Ascending aorta (tissue), 2 donors: ENCODE measurements at places on chromosomes 1 and 21. TPM values are rescaled to one million over a fixed set of nuclear protein-coding genes. Genes with fewer than 3 reads are reported as not detected.

DNA sequence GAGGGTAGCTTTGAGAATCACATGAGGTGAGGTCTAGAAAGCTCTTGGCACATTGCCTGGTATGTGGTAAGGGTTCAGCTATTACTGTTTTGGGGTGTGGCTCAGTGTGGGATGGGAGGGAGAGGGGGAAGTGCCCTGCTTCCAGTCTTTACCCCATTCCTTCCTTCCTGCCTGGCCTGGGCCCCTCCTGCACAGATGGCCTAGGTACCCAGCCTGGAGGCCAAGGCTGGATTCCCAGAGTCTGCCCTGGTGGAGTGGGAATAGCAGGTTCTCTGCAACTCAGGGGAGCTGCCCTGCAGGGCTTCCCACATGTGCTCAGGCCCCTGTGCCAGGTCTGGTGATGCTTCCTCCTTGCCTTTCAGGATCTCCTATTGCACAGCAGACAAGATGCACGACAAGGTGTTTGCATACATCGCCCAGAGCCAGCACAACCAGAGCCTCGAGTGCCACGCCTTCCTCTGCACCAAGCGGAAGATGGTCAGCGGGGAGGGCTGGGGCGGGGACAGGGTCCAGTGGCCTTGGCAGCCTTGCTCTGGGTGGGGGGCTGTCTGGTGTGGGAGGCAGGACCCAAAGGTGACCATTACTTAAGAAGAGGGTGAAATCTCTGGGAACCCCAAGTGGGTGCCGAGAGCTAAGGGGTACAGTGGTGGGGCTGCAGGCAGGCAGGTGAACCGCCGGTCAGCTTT, 13.5 kb downstream of the LDLRAP1 start:
- H3K27me3 ChIP-seq = no peaks in the 10 kb centered on the region
- H3K4me1 ChIP-seq = peaks cover 46% of the 10 kb centered on the region
- DNase-seq = no peak

MTARC2 gene
- 23.7 TPM for total RNA-seq

C1QTNF12 gene
- total RNA-seq = not detected

DNA sequence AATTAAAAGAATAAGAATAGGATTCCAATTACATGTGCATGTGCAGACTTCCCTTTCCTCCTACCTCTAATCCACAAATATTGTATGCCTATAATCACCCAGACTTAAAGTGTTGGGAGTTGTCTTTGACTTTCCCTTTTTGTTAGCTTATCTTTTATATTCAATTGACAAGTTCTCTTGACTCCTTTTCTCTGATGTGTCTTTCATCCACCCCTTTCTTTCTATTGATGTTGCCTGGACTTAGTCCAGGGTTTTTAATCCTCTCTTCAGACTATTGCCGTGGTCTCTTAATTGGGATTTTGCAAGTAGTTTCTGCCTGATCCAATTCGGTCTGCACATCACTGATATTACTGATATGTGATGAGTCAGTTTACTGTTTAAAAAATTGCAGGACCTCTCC, 170.9 kb downstream of the LHX8 start:
- H3K27ac ChIP-seq = no peak overlapping the region
- H3K27me3 ChIP-seq = no peaks in the 10 kb centered on the region
- no peak overlapping the region for H3K4me3 ChIP-seq
- no peaks in the 10 kb centered on the region for H3K36me3 ChIP-seq

- H3K27me3 ChIP-seq = no peaks in the 10 kb centered on the region
- peaks cover 15% of the 10 kb centered on the region for H3K4me1 ChIP-seq
- H3K36me3 ChIP-seq = no peaks in the 10 kb centered on the region
- no peak for DNase-seq
Observed at GRCh38 chr1:236066054-236066453, 1.2 kb upstream of the NID1 start.

DNA sequence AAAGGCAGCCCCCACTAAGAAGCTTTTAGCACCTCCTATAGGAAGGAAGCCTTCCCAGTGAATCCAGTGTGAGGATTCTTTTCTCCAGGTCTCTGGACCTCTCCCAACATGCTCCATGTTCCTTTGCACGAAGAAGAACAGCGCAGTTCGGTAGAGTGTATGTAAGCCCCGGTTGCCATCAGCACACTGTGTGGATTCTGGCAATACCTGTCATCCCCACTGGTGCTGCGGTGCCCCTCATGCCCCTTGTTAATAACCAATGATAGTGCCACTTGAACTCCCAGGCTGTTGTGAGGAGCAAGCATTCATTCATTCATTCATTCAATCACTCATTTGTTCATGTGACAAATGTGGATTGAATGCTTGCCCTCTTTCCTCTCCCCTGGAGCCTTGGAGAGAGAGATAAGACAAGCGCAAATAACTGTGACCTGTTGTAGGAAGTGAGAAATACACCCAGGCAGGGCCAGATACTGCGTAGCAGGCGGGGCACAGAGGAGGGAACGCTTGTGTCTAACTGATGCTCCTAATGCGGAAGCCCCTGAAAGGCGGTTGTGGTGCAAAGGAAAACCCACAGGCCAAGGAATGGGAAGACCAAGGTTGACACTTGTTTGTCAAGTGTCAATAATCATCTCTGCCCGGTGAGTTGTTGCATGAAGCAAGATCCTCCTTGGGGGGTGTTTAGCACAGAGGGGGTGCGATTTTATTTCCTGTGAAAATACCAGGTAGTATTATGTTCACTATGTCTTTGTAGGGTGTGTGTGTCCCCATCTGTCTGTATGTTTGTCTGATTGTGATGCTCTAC, 9.8 kb downstream of the LGR6 start:
- DNase-seq = no peak
- H3K27ac ChIP-seq = peak overlapping the region; percentile 6
- peaks cover 25% of the 10 kb centered on the region for H3K4me1 ChIP-seq
- H3K27me3 ChIP-seq = no peaks in the 10 kb centered on the region
- no peak overlapping the region for H3K4me3 ChIP-seq

ARMH1 gene
- not detected for total RNA-seq

DNA sequence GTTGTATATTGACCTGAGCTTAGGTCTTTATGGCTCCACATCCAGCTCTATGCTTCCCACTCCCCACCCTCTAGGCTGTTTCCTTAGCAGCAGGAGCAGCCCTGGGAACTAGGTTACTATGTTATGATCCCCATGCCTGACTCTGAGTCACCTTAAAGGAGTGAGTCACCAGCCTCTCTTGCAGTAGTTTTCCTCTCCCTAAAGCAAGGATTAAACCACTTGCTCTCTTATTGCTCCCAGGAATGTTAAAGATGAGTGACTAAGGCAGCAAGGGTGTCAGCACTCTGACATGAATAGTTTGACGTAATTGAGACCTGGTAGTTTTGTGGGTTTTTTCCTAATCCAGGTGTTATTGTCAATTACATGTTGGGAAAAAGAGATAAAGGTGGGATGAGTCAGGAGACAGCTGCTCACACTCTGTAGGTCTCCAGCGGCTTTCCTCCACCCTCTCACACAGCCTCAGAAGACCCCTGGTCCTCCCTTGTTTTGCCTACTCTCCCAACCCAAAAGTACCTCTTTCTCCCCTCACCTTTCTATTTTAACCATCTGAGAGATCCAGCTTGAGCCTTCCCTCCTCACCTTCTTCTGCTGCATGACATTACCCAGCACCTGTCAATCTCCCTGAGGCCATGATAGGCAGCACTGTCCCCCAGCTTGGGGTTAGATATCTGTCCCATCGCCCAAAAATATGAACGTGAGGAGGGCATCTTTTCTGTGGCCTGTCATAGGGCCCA, 369.1 kb upstream of the VAMP3 start:
- no peak for DNase-seq
- H3K27ac ChIP-seq = no peak overlapping the region
- no peak overlapping the region for H3K4me3 ChIP-seq
- no peaks in the 10 kb centered on the region for H3K36me3 ChIP-seq
- no peaks in the 10 kb centered on the region for H3K4me1 ChIP-seq
- H3K27me3 ChIP-seq = no peaks in the 10 kb centered on the region

GRCh38 chr1:58156124-58156468, 390.4 kb downstream of the OMA1 start:
- no peak for DNase-seq
- H3K4me1 ChIP-seq = no peaks in the 10 kb centered on the region
- H3K27me3 ChIP-seq = no peaks in the 10 kb centered on the region

GRCh38 chr21:36478207-36478701, 1.7 kb downstream of the CLDN14 start:
- H3K4me1 ChIP-seq = no peaks in the 10 kb centered on the region
- H3K27me3 ChIP-seq = no peaks in the 10 kb centered on the region

CNTN2 gene
- 0.32 TPM for total RNA-seq

NBPF4 gene
- not detected for total RNA-seq

ARHGEF16 gene
- total RNA-seq = not detected

GRCh38 chr1:29671446-29672356, 435.4 kb downstream of the PTPRU start:
- H3K27ac ChIP-seq = no peak overlapping the region
- DNase-seq = no peak
- H3K4me3 ChIP-seq = no peak overlapping the region
- H3K4me1 ChIP-seq = no peaks in the 10 kb centered on the region
- no peaks in the 10 kb centered on the region for H3K36me3 ChIP-seq

IFI16 gene
- total RNA-seq = 61.2 TPM

DNA sequence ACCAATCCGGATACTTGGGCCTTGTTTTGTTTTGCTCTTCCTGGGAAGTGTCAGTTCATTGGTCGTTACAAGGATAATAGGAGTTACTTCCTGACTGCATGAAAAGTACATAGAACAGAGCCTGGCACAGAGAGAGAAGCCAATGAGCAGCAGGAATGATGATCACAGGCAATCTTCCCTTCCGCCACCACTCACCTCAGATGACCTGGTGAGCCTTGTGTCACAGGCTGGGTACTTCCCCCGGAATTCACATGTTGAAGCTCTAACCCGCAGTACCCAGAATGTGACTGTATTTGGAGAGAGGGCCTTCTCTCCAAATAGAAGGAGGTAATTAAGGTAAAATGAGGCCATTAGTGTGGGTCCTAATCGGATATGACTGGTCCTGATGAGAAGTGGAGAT, 18.8 kb upstream of the GPR137B start:
- DNase-seq = no peak
- H3K4me1 ChIP-seq = no peaks in the 10 kb centered on the region
- no peak overlapping the region for H3K27ac ChIP-seq
- H3K27me3 ChIP-seq = no peaks in the 10 kb centered on the region

- no peak for DNase-seq
- peak overlapping the region; percentile 51 for H3K27ac ChIP-seq
- H3K27me3 ChIP-seq = no peaks in the 10 kb centered on the region
- H3K4me1 ChIP-seq = peaks cover 34% of the 10 kb centered on the region
Observed at GRCh38 chr1:200666309-200666708, 3.4 kb downstream of the DDX59 start.

GRCh38 chr1:36502616-36503015, 19.9 kb upstream of the CSF3R start:
- no peaks in the 10 kb centered on the region for H3K4me1 ChIP-seq
- no peak overlapping the region for H3K4me3 ChIP-seq
- no peaks in the 10 kb centered on the region for H3K36me3 ChIP-seq
- DNase-seq = no peak
- H3K27ac ChIP-seq = no peak overlapping the region

GRCh38 chr1:99264201-99265021, at the start of gene PLPPR4:
Gene PLPPR4 (plus strand): TSS chr1:99264492. CDS start chr1:99264594, 102 bp downstream.
- H3K36me3 ChIP-seq = no peaks in the 10 kb centered on the region
- H3K4me3 ChIP-seq = peak within 1 kb of the TSS; percentile 44
- peaks cover 7% of the 10 kb centered on the region for H3K27me3 ChIP-seq
- H3K27ac ChIP-seq = no peak within 1 kb of the TSS
- no peak for DNase-seq

DNA sequence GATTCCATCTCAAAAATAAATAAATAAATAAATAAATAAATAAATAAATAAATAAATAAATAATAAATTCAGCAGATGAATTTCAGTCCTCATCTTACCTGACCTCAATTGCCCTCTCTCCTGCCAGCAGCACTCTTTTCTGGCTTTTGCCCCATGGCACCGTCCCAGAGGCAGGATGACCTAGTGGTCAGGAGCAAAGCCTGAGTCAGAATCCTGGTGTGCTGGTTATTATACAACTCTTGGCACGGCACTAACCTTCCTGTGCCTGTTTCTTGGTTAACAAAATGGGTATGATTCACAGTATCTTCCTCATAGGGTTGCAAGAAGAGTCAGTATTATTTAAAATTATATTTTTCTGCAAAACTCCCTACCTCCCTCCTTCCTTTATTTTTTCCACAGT, 43.0 kb downstream of the NKAIN1 start:
- no peak overlapping the region for H3K4me3 ChIP-seq
- DNase-seq = no peak
- no peak overlapping the region for H3K27ac ChIP-seq

- no peak overlapping the region for H3K27ac ChIP-seq
- no peaks in the 10 kb centered on the region for H3K36me3 ChIP-seq
- no peak for DNase-seq
- no peaks in the 10 kb centered on the region for H3K27me3 ChIP-seq
Observed at GRCh38 chr1:150521196-150521968, 5.8 kb downstream of the FALEC start.

DNA sequence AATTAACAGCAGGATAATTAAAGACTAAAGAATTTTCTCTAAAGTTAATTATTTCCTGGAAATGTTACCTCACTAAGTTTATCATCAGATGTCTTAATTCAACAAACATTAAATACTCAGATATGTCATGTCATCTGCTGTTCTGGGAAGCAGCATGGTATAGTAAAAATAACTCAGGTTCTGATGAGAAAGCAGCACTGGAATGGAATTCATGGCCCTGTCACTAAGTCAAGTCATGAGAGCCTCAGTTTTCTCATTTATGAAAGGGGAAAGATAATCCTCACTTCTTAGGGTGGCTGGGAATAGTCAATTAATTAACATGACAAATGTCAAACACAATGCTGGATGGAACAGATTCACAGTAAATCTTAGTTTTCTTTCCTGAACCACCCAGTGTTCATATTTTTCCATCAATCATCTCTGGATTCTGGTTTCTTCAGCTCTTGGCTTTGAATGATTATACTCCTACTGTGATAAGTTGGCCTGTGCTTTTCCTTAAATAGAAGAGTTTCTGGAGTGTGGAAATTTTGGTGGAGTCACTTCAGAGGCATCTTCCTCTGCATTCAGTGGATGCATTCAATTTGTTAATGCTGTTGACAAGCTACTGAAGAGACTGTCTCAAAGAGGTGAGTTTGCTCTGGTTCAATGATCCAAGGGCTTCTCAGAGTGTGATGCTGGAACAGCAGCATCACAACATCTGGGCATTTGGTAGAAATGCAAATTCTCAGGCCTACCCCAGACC, 319.4 kb downstream of the KCNH1 start:
- no peaks in the 10 kb centered on the region for H3K36me3 ChIP-seq
- H3K27me3 ChIP-seq = no peaks in the 10 kb centered on the region
- H3K27ac ChIP-seq = no peak overlapping the region
- H3K4me3 ChIP-seq = no peak overlapping the region
- no peak for DNase-seq
- H3K4me1 ChIP-seq = no peaks in the 10 kb centered on the region

- H3K27ac ChIP-seq = no peak overlapping the region
- H3K27me3 ChIP-seq = no peaks in the 10 kb centered on the region
- no peak for DNase-seq
- no peaks in the 10 kb centered on the region for H3K36me3 ChIP-seq
- H3K4me1 ChIP-seq = peaks cover 4% of the 10 kb centered on the region
Observed at GRCh38 chr1:100542285-100542684, 4.3 kb downstream of the GPR88 start.

DNA sequence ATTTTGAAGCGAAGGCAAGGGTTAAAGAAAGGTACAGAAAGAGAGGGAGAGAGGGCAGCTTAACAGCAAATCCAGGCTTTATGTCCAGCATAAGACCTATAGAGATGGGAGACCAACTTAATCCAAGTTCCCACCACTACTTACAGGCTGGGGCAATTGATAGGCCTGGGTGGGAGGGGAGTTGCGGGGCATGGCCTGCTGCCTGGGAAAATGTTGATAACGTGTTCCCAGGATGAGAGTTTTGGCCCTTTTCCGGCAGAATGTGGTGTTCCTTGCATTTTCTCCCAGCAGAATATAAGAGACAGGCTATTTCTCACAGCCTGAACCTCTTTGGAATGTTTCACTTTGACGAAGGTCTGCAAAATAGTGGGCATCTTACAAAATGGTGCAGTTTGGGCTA, 34.9 kb upstream of the PLA2G5 start:
- H3K27ac ChIP-seq = no peak overlapping the region
- no peak overlapping the region for H3K4me3 ChIP-seq
- no peaks in the 10 kb centered on the region for H3K4me1 ChIP-seq
- no peak for DNase-seq
- H3K27me3 ChIP-seq = no peaks in the 10 kb centered on the region
